ENCODE measurements at places on chromosomes 16 and 17.

GRCh38 chr17:38926293-38927070, 1.1 kb downstream of the LASP1NB start:
- no peak for DNase-seq

DNA sequence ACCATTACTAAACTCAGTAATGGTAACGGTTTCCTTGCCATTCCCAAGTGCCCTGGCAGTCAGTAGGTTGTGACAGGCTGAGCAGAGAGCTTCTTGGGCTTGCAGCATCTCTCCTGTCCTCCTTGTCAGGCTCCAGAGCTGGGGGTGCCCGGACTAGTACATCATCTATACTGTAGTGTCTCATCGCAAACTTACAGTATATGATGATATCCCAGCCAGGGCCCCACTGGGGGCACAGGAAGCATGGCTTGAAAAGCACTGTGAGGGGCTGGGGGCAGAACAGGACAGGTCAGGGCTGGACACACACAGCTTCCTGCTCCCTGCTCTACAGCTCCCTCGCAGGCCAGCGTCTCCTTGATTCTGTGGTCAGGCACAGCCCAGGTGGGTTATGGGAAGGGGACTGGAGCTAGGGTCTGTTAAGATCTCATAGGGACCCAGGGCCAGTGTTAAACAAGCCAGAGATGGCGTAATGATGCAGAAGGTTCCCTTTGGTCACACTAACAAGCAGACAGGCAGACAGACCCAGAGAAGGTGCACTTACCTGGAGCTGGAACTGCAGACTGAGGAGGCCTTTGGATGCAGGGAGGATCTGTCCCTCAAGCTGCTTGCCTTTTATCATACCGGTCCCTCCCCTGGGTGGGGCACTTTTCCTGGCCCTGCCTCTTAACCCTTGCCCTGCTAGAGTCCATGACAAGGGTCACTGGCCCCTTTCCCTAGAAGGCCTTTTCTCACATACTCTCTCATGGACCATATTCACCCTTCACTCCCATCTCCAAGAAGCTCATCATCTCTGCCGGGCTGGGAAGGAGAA, 6.8 kb downstream of the ERAL1 start:
- DNase-seq, result no peak

- no peak for DNase-seq
These were observed 66.8 kb downstream of the CMIP start for GRCh38 chr16:81511371-81511770.

DNA sequence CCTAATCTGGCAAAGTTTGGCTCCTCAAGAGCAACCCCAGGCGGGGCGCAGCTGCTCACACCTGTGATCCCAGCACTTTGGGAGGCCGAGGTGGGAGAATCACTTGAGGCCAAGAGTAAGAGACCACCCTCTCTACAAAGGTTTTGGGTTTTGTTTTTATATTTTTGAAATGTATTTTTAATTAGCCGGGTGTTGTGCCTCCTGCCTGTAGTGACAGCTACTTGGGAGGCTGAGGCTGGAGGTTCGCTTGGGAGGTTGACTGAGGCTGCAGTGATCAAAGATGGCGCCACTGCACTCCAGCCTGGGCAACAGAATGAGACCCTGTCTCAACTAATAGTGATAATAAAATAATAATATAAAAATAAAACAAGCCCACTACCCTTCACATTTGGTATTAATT, 756 bp upstream of the USP7 start:
- DNase-seq, result no peak

- no peak for DNase-seq
These were observed 469.3 kb downstream of the CDH13 start for GRCh38 chr16:83095941-83096692.

GRCh38 chr17:63437287-63438091, 8.6 kb downstream of the CYB561 start:
- no peak for DNase-seq

- DNase-seq, result peak; percentile 27
These were observed 3.9 kb upstream of the SETD1A start for GRCh38 chr16:30953511-30954124.

DNA sequence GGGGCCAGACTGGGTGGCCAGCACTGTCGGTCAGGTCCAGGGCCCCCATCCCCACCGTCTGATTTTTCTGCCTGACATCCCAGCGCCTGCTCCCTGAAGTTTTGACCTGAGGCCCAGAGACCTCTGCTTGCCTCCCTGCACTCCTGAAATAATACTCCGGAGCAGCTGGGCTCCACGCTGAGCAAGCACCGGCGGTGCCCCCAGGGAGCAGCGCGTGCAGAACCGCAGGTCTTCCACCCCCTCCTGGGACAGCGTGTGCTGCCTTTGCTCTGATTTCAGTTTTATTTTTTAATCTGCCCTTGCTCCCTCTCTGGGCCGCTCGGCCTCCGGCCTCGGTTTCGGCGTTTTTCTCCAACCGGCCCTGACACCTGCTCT, 132.4 kb upstream of the GSE1 start:
- no peak for DNase-seq

GRCh38 chr17:10295728-10296343, 77.0 kb downstream of the MYH13 start:
- DNase-seq, result no peak

DNA sequence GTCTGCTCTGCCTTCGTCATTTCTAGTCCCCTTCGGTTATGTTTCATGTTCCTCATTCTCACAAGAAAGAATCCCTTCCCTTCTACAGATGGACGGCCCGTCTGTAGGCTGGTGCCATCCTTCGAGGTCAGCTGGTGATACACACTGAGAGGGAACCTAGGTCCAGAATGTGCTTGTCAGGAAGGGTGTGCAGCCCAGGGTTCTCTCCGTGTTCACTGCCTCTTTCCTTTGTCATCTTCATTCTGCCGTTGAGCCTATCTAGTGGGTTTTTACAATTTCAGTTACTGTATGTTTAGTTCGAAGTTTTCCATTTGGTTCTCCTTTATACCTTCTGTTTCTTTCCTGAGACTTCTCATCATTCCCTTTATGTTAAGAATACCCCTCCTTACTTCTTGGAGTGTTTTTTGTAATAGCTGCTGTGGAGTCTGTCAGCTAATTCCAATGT, 18.9 kb downstream of the KIAA0513 start:
- no peak for DNase-seq

GRCh38 chr17:57810721-57811637, 38.9 kb downstream of the MRPS23 start:
- DNase-seq, result no peak

DNA sequence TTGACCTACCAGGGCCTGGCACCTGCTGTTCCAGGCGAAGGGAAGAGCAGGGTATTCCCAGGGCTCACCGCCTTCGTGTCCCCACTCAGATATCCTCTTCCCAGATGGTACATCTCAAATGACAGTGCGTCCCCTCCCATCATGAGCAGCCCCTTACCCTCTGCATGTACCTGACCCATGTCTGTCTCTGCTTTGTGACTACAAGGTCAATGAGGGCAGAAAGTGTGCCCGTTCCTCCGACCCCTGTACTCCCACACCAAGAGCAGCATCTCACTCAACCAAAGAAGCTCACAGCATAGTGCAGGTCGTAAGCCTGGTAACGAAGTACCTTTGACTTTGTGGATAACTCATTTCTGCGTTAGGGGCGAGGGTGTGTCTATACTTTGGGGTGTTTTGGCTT, 142.6 kb downstream of the KATNIP start:
- no peak for DNase-seq

DNA sequence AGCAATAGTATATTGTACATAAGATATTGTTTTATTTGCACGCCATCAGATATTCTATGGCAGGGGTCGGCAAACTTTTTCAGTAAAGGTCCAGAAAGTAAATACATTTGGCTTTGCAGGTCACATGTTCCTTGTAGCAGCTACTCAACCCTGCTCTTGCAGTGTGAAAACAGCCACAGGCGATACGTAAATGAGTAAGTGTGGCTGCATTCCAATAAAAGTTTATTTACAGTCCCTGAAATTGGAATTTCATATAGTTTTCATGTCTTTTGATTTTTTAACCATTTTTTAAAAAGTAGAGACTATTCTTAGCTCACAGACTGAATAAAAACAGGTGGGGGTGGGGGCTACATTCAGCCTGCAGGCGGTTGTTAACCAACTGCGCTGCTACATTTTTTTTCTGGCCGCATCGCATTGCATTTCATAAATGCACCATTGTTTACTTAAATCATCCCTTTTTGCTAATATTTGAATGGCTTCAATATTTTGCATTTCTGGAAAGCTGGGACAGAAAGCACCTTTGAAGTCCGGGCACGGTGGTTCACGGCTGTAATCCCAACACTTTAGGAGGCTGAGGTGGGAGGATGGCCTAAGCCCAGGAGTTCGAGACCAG, 50.5 kb upstream of the HAPSTR1 start:
- DNase-seq, result no peak

DNA sequence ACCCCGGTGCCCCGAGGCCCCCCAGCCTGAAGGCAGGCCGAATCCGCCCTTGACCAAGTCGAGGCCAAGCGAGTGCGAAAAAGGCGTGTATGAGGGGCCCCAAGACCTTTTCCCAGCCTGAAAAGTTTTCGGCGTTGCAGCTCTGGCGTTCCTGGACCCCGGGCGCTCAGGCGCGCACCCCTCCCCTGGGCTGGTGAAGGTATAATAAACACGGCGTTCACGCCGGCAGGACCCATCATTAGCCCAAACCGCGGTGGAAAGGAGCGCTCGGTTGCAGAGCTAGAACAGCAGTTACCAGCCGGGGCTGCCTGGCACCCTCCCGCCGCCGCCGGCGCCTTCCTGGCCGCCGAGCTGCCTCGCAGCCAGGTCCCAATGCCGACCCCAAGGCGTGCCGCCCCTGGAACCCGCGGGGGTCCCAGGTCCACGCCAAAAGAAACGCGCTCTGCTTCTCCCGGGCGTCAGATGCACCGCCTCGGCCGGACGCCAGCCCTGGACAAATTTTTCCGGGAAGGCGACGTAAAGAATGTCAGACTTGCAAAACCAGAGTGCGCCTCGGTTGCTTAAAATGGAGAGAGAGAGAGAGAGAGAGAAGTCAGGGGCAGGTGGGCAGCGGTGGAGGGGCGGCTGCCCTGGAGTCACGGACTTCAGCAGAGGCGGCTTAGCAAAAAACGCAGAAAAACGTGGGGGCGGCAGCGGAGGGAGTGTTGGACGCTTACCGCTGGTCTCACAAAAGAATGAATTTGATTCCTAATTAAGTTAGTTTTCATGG, 11.5 kb upstream of the FOXF1 start:
- DNase-seq, result no peak

GRCh38 chr17:49229805-49230600, 584 bp downstream of the PHOSPHO1 start:
- DNase-seq, result no peak

DNA sequence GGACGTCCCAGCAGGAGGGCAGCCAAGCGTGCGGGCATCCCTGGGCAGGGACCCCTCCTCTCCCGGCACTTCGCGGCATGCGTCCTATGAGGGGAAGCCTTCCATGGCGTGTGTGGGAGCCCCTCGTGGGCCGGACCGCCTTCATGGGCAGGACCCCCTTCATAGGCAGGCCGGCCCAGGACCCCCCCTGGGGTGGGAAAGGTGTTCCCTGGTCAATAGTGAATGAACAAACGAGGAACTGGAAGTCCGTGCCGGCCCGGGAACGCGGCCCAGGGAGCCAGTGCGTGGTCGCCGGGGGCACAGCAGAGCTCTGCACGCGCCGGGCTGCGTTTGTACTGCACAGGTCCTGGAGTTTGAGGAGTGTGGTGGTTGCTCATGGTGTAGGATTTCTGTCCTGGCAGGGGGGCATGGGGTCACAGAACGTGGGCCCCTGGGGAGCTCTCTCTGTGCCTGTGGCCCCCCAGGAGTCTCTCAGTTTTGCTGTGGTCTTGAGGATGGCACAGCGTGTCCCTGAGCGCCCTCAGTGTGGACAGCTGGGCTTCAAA, 13.9 kb downstream of the BAIAP2 start:
- DNase-seq, result no peak
